Osteocyte (in vitro differentiated cells): ENCODE measurements at places on chromosomes 13 and 19. TPM values are rescaled to one million over a fixed set of nuclear protein-coding genes. Genes with fewer than 3 reads are reported as not detected.

DNA sequence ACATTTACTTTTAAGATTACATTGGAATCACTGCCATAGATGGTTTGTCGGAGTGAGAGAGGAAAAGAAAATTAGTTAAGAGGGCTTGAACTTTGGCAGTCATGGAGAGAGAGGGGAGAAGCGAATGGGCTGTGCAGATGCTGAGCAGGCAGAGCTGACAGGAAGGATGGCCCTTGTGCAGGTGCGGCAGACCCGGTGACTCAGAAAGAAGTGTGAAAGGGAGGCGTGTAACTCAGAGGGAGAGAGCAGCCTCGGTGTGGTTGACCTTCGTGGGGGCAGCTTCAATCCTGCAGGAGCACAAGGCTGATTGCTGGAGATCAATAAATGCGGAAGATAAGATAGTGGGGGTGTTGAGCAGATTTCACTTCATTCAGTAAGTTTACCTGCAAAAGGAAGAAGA lies 76.9 kb downstream of the TNFSF13B start:
- DNase-seq: no peak

DNA sequence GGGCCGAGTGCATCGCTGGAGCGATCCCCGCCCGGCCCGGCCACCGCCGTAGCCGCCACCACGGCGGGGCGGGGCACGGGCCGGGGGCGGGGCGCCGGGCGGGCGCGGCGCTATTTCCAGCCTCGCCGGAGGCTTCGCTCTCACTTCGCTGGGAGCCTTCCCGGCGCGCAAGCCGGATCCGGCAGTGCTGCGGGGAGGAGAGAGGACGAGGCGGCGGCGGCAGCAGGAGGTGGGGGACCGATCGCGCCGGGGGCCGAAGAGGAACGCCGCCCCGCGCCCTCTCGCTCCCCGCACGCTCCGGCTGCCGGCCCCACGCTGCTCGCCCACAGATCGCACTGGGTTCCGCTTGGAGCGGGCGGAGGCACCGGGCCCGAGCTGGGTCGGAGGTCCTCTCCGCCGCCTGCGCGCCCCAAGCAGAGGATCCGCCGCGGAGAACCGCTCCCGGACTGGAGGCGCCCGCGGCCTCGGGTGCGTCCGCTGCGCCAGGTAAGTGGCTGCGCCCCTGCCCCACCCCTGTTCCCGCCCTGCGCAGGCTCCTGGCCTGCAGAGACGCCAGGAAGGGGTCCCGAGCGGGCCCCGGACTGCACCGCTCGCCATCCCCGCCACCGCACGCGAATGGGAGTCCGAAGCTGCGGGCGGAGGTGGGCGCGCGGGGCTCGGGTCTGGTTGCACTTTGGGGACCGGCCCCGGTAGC lies at the start of gene CHST8:
Gene CHST8, plus strand, starts transcription at position 143 of the 694 bp plus-strand sequence. CDS start 67,309 bp downstream, outside the sequence.
- no peak for DNase-seq

GRCh38 chr13:60411983-60412382 lies 15.0 kb downstream of the TDRD3 start:
- no peak for DNase-seq

DNA sequence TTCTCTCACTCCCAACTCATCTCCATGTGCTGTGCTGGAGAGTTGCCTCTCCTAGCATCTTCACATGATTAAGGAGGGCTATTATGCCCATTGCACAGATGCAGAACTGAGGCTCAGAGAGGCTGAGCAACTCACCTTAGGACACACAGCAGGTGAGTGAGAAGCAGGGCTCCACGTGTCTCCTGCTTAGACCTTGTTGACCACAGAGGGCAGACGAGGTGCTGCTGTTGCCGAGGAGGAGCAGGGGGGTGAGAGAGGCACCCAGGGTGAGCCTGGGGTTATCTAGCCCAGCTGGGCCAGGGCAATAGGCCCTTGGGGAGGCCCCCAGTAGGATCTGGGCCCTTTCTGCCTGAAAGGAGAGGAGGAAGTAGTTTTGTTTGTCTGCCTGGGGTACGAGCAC lies 2.4 kb upstream of the HSH2D start:
- DNase-seq: no peak

DNA sequence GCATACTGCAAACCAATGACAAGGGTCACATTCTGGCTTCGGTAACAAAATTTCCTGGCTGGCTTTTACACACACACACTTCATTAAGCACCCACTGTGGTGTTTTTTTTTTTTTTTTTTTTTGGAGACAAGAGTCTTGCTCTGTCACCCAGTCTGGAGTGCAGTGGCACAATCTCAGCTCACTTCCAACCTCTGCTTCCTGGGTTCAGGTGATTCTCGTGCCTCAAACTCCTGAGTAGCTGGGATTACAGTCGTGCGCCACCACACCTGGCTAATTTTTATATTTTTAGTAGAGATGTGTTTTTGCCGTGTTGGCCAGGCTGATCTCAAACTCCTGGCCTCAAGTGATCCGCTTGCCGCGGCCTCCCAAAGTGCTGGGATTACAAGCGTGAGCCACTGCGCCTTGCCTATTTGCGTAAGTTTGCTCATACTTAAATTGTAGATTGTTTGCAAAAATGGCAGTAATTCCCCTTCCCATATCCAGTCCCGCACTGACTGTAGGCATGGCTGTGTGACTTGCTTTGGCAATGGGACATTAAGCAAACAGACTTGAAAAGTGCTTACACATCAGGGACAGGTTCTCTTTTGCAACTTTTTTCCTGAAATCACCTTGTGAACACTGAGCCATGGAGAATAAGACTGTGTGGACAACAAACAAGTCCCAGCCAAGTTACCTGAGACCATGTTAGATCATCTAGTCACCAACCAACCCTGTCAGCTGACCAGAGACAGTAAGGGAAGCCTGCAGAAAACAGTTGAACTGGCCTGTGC lies 42.1 kb upstream of the EBPL start:
- no peak for DNase-seq

DNA sequence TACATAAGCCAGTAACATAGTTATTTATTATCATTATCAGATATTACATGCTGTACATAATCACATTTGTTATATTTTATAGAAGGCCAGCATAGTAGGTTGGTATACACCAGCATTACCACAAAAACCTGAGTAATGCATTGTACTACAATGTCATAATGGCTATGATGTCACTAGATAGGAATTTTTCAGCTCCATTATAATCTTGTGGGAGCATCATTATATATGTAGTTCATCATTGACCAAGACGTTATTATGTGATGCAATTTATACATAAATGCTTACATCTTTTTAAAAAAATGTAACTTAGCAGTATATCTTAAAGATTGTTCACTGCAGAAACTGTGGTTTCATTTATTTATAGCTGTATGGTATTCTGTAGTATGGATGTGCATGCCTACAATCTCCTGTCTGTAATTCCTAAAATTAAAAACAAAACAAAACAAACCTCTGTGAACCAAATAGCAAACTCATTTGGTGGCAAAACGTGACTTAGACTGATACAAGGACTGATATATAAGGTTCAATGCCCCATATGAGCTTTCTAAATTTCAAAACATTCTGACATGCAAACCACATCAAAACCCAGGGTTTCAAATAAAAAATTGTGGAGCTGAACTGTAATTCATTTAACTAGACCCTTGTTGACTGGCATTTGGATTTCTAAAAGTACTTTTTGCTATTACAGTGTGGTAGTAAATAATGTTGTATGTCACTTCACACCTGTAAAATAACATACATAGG lies 250.9 kb downstream of the DLEU7 start:
- DNase-seq: no peak

DNA sequence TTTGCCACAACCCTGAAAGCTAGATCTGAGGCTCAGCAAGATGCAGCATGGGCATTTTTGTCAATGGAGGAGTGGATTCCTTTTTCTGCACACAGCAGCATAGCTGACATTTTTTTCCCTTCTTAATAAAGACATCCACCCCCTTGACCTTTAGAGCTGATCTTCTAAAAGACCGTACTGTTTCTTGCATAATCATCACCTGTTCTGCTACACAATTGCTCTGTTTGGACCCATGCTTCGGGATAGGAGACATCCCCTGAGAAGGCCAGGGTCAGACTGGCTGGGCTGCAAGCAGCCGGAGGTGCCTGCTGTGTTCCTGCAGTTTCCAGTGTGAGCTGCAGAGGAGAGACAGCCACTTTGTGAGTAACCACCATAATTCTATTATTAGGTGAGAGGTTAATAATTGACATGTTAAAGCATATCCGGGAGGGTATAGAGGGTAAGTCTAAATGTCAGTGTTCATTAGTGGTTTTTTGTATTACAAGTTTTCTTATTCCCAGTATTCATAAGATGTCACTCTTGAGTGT lies 108.5 kb upstream of the C1QTNF9B start:
- DNase-seq: no peak

DNA sequence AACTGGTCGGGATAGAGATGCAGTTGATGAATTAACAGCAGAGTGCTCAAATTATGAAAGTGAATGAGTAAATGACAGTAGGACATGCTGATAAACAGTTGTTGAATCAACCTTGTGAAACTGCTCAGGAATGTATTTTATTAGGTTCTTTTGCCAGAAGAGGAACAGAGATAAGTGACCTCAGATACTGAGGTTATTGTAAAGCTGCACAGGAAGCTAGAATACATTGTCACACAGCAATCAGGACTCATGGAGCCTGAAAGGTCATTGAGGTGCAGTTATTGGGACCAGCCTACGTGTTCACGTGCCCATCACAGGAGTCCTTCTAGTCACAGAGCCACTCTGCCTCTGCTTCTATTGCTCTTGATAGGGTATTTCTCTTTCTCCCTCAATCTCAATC lies 47.5 kb upstream of the MED4 start:
- DNase-seq: no peak

DNA sequence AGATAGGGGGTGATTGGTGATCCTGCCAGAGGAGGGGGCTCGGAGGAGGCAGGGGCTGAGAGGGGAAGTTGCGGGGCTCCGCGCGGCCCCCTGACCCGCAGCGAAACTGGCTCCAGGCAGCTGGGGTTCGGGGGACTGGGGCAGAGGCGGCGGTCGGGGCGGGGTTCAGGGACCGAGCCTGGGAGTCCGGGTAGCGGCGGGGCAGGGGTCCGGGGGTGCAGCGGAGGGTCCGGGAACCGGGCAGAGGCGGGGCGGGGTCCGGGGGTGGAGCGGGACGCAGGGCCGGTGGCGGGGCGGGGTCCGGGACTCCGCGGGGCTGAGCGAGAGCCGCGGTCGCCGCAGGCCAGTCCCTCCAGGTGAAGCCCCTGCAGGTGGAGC lies 1.2 kb downstream of the MADCAM1 start:
- no peak for DNase-seq

DNA sequence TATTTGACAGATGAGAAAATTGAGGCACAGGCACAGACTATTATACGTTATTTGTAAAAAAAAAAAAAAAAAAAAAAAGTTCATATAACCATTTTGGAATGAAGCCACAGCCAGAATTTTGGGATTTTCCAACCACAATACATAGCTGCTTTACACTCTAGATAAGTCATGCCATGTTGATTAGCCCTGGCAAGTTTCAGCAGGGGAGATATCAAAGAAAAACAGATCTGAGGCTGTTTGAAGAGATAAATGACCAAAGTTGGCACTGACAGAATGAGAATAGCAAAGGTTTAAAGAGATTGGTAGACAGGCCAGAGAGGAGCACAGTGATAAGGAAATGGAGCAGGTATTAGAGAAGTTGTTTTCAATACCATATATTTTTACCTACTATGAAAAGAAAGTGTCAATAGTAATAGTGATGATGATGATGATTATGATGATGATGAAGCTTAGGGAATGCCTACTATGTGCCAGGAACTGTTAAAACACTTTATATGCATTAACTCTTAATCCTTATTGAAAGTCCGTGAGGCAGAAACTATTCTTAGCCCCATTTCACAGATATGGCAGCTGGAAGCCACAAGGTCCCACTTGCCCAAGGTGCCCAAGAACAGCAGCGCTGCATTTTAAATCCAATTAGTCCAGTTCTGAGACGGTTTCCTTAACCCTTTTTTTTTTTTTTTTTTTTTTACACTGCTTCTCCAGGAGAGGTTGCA lies 105.5 kb downstream of the MBNL2 start:
- DNase-seq: no peak

DNA sequence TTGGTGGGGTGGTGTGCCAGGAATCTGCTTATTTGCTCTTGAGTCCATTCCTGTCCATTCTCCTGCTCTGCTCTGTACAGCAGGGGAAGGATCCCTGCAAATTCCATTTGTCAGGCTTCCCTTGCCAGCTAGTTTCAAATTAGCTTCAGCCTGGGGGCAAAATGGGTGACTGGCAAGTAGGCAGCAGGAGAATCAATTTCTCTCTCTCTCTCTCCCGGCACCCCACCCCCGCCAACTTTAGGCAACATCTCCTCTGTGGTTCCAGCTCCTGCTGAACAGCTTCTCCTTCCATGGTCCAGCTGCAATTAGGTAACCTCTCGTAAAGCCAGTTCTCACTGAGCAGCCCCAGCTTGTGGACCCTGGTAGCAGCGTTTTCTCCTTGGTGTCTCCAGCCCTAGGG lies 6.7 kb upstream of the MYCBP2 start:
- no peak for DNase-seq

- no peak for DNase-seq
Observed at GRCh38 chr13:103794526-103794925, 728.3 kb upstream of the SLC10A2 start.

GRCh38 chr19:12247644-12248222 lies 47.0 kb downstream of the ZNF44 start:
- DNase-seq: no peak

GRCh38 chr13:107301724-107302374 lies 733.9 kb upstream of the ARGLU1 start:
- DNase-seq: no peak

DNA sequence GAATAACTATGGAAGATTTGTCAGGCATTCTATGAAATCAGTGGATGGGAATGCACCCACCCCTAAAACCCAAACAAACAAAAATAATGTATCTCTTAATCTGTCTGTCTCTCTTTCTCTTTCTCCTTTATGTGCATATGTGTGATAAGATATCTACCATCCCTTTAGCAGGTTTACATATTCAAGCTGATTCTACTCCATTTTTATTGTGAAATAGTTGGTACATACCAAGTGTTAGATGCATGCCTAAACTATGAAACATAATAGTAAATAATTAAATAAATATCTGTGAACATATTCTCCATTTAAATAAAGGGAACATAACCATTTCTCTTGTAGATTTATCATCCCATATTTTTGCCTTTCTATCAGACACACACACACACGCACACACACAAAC lies 121.8 kb upstream of the PCDH9 start:
- no peak for DNase-seq

GRCh38 chr13:39494006-39494405 lies 109.0 kb downstream of the LHFPL6 start:
- DNase-seq: no peak

GRCh38 chr19:16778796-16779411 lies 50.3 kb upstream of the SIN3B start:
- no peak for DNase-seq

DNA sequence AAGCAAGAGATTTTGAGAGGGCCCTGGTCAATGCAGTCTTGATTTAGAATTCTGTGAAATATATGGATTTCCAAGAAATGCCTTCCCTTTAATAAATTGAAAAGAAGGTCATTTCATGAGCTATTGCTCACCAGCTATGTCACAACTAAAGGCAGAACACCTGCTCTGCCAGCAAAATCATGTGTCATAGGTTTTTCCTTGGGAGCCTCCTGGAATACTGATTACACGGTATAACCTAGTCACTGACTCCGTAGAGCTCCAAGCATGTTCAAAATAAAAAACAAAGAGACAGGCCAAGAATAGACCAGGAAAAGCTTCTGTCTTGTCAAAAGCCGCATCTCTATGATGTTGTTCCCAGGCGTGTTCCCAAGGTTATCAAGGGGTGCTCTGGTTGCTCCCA lies 45.5 kb downstream of the HSPH1 start:
- DNase-seq: no peak

- DNase-seq: no peak
Observed at GRCh38 chr13:99363391-99363790, 56.2 kb upstream of the GPR183 start.

The SYNE4 gene
- total RNA-seq: 0.55 TPM in 1 of 2 replicates, not detected in the other

The ATP8B3 gene
- 4.6 and 5.2 TPM in 2 replicates for total RNA-seq

The CYP2F1 gene
- not detected in 2 replicates for total RNA-seq

The DNAJC15 gene
- 22.5 and 24.5 TPM in 2 replicates for total RNA-seq

The FBXO27 gene
- 4.4 and 6.0 TPM in 2 replicates for total RNA-seq

The WDR88 gene
- total RNA-seq: not detected in 2 replicates

The SKA3 gene
- total RNA-seq: 4.0 and 4.2 TPM in 2 replicates

The CFD gene
- 162 and 179 TPM in 2 replicates for total RNA-seq
